Psoas muscle (tissue), 8 donors: ENCODE measurements at places on chromosomes 12 and 14. TPM values are rescaled to one million over a fixed set of nuclear protein-coding genes. Genes with fewer than 3 reads are reported as not detected.

The TRHDE gene
- polyA plus RNA-seq: 0.75 TPM

GRCh38 chr12:123900871-123901376 is 71.7 kb downstream of the CCDC92 start:
- no peak for DNase-seq

DNA sequence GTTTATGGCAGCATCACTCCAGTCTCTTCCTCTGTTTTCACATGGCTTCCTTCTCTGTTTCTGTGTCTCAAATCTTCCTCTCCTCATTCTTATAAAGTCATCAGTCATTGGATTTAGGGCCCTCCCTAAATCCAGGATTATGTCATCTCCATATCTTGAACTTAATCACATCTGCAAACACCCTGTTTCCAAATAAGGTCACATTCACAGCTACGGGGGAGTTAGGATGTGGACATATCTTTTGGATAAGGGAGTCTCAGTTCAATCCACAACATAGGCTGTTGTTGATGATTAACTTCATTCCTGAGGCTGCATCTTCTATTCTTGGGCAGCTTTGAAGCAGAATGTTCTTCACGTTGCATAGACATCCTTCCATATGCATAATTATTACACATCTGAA is 40.3 kb upstream of the NTF3 start:
- DNase-seq: no peak

The SYCP3 gene
- not detected for polyA plus RNA-seq

The BDKRB1 gene
- polyA plus RNA-seq: 0.06 TPM

The INHBC gene
- polyA plus RNA-seq: not detected

DNA sequence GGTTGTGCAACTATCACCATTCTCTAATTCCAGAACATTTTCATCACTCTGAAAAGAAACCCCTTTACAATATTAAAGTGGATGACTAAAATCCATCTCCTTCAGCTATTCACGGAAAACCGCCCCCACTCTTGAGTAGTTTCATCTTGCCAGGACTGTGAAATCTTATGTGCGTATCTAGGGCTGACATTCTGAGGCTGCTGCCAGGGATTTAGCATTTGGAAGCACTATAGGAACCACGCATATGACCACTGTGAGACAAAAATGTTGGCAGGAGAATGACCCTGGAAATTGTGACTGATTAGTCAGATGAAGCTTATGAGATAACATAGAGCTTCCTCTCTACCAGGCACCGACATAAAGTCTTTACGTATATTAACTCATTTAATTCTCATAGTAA is 305.2 kb upstream of the PDE3A start:
- no peak for DNase-seq

GRCh38 chr12:105229371-105229770 is 6.6 kb downstream of the APPL2 start:
- DNase-seq: no peak

The PPM1H gene
- polyA plus RNA-seq: 0.65 TPM

DNA sequence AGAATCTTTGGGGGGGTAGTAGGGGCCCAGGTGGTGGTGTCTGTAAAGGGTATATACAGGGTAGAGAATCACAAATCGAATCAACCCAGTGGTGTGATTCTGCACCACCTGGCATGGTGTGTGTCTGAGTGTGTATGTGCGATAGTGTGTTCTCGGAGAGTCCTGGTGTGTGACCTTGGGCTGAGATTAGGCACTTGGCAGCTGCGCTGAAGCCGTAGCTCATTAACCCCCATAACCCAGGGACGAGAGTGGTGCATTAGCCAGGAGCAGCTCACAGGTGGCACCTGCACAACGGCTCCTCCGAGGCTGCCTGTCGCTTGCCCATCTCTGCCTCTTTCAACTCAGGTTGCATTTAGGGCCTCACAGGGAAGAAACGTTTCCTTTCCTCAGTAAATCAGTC is 15.6 kb upstream of the TESC start:
- no peak for DNase-seq

The LRRC43 gene
- polyA plus RNA-seq: 0.06 TPM

- no peak for DNase-seq
These were observed 22.7 kb downstream of the BEST3 start for GRCh38 chr12:69676257-69677012.
